ENCODE measurements at places on chromosomes 1 and 21. TPM values are rescaled to one million over a fixed set of nuclear protein-coding genes. Genes with fewer than 3 reads are reported as not detected.

KPRP gene
- not detected for polyA plus RNA-seq

CFAP57 gene
- polyA plus RNA-seq, result 1.8 TPM

LCE2C gene
- polyA plus RNA-seq, result not detected

DNA sequence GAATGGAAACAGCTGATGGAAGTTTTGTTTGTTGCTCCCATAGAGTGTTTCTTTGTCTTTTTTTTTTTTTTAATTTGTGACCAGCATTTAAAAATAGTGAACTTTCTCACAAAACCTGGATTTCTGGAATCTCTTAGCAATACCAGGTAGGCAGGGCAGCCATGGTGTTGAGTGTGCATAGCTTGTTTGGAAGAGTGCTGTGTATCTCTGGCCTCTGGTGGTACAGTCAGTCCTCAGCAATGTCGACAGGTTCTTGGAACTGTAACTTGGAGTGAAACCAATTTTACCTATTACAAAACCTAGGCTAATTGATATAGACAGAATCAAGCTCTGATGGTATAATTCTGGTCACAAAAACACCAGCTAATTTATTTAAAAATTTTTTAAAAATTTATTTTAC, 6.7 kb downstream of the AADACL3 start:
- DNase-seq, result no peak
- H3K4me1 ChIP-seq, result no peaks in the 10 kb centered on the region
- H3K27me3 ChIP-seq, result no peaks in the 10 kb centered on the region
- no peaks in the 10 kb centered on the region for H3K36me3 ChIP-seq

GRCh38 chr1:234014208-234014607, 109.7 kb downstream of the SLC35F3 start:
- H3K4me1 ChIP-seq, result no peaks in the 10 kb centered on the region
- H3K4me3 ChIP-seq, result no peak overlapping the region
- no peaks in the 10 kb centered on the region for H3K36me3 ChIP-seq
- no peaks in the 10 kb centered on the region for H3K27me3 ChIP-seq

GRCh38 chr1:236980673-236981072, 23.6 kb downstream of the MT1HL1 start:
- no peaks in the 10 kb centered on the region for H3K36me3 ChIP-seq
- DNase-seq, result no peak
- H3K27ac ChIP-seq, result no peak overlapping the region
- no peak overlapping the region for H3K4me3 ChIP-seq
- no peaks in the 10 kb centered on the region for H3K4me1 ChIP-seq

DNA sequence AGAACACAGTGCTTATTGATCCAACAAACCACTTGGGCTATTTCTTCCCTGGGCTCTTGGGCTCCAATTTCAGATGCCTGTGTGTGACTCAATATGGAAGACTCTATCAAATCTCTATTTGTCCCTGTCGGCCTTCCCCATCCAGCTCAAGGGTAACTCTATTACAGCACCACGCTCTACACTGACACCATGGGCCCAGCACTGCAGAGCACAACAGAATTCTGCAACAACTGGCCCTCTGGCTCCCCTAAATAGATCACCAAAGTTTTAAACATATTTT, 51.7 kb downstream of the CAPZB start:
- H3K4me3 ChIP-seq, result no peak overlapping the region
- no peak for DNase-seq
- H3K27me3 ChIP-seq, result no peaks in the 10 kb centered on the region
- no peaks in the 10 kb centered on the region for H3K4me1 ChIP-seq

- no peak overlapping the region for H3K27ac ChIP-seq
- H3K27me3 ChIP-seq, result no peaks in the 10 kb centered on the region
- H3K36me3 ChIP-seq, result no peaks in the 10 kb centered on the region
These were observed 28.8 kb downstream of the CD101 start for GRCh38 chr1:117030271-117030877.

DNA sequence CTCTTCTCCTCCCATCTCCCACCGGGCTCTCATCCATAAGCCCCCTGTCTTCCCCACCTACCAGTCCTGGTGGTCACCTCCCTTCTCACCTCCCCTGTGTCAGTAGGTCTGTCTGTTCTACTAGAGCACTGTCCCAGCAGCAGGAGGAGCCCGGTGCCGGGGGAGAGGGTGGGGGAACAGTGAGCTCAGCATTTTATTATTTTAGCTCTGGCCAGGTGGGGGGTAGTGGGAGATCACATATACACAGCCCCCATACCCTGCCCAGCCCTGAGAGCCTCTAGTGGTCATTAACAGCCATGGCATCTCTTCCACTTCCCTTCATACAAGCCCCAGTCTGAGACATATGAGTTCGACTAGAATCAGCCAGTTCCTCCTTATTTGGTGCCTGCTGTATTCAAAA, at the start of gene TMOD4:
Gene TMOD4 (minus strand): TSS at position 119 of the 400 bp plus-strand sequence. CDS start 1,106 bp downstream, outside the sequence.
- H3K4me1 ChIP-seq, result no peaks in the 10 kb centered on the region
- no peak within 1 kb of the TSS for H3K4me3 ChIP-seq
- no peak for DNase-seq

DNA sequence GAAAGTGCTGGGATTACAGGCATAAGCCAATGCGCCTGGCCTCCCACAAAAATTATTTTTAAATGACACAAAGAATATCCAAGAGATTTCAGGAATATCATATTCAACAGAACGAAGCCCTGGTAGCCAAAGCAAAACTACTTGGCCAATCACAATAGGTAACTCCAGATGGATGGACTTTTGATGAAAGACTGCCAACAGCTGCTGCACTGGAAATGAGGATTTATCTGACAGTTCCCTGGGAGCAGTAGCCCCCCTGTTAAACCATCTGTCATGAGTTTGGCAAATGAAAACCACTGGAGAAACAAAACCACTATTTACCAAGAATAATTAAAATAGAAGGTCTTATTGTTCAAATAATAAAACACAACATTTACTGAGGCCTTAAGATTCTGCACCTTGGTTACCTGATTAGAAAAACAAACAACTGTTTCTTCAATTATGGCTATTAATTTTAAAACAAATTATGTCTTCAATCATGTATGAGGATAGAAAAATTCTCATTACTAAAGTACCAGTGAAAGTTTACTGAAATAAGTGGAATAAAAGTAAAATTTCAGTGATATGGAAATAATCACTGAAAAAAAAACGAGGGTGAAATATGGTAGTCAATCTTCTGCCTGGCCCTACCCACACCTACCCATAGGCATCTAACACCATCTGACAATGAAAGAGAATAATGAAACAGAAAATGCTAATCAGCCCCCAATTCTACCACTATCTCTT, 34.3 kb upstream of the PSMG1 start:
- no peak overlapping the region for H3K27ac ChIP-seq
- H3K27me3 ChIP-seq, result no peaks in the 10 kb centered on the region
- no peaks in the 10 kb centered on the region for H3K4me1 ChIP-seq
- H3K36me3 ChIP-seq, result peaks cover 6% of the 10 kb centered on the region

GRCh38 chr1:197448121-197448779, 180.2 kb downstream of the CRB1 start:
- H3K4me3 ChIP-seq, result no peak overlapping the region
- DNase-seq, result no peak
- H3K27ac ChIP-seq, result no peak overlapping the region
- H3K27me3 ChIP-seq, result no peaks in the 10 kb centered on the region

DNA sequence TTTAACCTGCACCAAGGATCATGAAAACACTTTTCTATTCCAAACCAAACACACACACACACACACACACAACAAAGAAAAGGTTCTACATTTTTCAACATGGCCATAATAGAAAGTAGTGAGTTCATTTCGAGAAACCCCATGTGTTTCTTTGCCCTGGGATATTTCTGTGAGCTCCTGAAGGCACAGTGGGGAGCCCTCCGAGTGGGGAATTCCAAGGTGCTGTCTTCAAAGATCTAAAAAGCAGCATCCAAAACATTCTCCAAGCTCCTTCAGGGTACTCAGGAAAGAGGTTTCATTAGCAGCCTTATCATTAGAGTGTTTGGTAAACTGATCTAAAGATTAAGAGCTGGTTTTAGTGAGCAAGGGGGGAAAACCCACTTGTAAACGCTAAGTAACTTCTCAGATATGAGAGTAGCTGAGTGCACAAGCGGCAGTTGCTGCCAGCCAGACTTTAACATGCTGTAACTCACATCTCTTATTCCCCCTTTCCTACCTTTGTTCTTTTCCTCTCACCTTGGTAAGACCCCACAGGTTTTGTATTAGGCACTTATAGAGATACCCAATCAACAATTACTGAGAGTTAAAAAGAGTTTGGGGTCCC, 38.3 kb downstream of the ZC3H11B start:
- no peaks in the 10 kb centered on the region for H3K36me3 ChIP-seq
- H3K27ac ChIP-seq, result peak overlapping the region; percentile 28
- H3K4me1 ChIP-seq, result peaks cover 10% of the 10 kb centered on the region
- DNase-seq, result no peak
- no peak overlapping the region for H3K4me3 ChIP-seq
- no peaks in the 10 kb centered on the region for H3K27me3 ChIP-seq

DNA sequence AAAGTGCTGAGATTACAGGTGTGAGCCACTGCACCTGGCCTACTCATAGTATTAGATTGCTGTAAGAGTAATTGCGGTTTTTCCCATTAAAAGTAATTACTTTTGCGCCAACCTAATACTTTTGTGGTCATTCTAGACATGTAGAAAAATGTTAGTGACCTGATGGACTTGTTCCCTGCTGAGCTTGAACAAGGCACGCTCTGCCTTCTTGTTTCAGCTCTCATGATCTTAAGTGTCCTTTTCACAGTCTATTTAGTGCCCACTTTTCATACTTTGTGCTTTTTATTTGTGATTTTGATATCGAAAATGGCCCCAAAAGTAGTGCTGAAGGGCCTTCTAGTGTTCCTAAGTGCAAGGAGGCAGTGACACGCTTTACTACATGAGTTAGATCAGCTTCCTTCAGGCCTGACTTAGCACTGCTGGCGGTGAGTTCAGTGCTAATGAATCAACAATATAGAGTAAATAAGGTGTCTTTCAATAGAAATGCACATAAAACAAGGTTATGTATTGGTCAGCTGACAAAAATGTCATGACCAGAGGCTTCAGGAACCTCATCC, 5.6 kb upstream of the RD3 start:
- no peak overlapping the region for H3K27ac ChIP-seq
- no peaks in the 10 kb centered on the region for H3K4me1 ChIP-seq
- DNase-seq, result no peak
- no peak overlapping the region for H3K4me3 ChIP-seq
- H3K27me3 ChIP-seq, result no peaks in the 10 kb centered on the region
- H3K36me3 ChIP-seq, result no peaks in the 10 kb centered on the region

DNA sequence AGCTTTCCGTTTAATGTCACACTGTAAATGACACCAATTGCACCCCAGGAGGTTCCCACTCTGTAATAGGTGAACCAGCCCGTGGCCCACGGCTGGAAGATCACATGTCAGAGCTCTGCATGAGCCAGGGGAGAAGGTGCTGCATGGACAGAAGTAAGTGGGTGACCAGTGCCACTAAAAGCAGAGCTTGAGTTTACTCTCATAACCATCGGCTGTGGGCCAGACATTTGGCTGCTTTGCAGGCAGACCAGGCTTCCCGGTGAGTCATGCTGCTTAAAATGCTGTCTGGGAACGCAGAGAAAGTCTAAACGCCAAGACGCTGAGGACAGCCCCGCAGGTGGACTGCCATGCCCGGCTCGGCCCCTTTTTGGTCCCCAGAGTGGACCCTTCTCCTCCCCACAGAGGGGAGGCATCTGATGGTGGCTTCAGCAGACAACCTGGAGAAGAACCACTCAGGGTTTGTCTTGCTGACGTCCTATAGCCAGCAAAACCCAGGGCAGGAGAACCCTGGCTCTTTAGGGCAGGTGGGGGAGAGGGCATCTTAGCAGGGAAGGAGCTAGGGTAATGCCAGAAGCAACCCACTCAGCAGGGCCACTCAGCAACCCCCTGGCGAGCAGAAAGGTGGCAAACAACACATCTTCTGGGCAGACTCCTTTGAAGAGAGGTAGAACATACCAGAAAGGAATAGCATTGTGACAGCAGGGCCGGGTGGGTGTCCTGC, 7.3 kb downstream of the KIAA2013 start:
- H3K27ac ChIP-seq, result no peak overlapping the region
- peaks cover 11% of the 10 kb centered on the region for H3K4me1 ChIP-seq
- no peak for DNase-seq
- H3K36me3 ChIP-seq, result peaks cover 24% of the 10 kb centered on the region
- H3K4me3 ChIP-seq, result no peak overlapping the region
- H3K27me3 ChIP-seq, result no peaks in the 10 kb centered on the region

GRCh38 chr1:1941211-1941841, 22.2 kb upstream of the TMEM52 start:
- no peak overlapping the region for H3K4me3 ChIP-seq
- no peaks in the 10 kb centered on the region for H3K4me1 ChIP-seq
- H3K27ac ChIP-seq, result no peak overlapping the region
- no peaks in the 10 kb centered on the region for H3K36me3 ChIP-seq
- no peak for DNase-seq

Data from GM12878 (cell line).